ENCODE measurements at places on chromosomes 4 and X.

DNA sequence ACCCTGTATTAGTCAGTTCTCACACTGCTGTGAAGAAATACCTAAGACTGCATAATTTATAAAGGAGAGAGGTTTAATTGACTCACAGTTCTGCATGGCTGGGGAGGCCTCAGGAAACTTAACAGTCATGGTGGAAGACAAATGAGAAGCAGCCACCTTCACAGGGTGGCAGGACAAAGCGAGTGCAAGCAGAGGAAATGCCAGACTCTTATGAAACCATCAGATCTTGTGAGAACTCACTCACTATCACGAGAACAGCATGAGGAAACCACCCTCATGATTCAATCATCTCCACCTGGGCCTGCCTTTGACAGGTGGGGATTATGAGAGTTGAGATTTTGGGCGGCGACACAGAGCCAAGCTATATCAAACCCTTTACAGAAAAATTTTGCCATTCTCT is 722.4 kb downstream of the RAB28 start:
- no peak for DNase-seq

DNA sequence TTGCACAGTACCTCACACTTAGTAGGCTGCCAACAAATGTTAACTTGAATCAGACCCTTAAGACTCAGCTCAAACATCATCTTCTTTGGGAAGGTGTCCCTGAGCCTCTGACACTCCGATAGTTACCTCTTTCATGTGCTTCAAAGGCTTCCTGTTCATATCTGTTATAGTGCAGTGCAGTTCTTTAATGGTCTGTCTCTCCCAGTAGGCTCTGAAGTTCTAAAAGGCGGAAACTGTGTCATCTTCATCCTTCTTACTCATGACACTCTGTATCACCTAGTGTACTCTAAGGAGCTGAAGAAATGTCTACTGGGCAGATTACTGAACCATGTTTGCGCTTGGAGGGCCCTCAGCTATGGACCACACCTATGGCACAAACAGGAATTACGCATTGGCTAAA is 2.1 kb upstream of the DIAPH2 start:
- DNase-seq = no peak

GRCh38 chr4:155578726-155579370 is 87.8 kb upstream of the GUCY1A1 start:
- no peak for DNase-seq

DNA sequence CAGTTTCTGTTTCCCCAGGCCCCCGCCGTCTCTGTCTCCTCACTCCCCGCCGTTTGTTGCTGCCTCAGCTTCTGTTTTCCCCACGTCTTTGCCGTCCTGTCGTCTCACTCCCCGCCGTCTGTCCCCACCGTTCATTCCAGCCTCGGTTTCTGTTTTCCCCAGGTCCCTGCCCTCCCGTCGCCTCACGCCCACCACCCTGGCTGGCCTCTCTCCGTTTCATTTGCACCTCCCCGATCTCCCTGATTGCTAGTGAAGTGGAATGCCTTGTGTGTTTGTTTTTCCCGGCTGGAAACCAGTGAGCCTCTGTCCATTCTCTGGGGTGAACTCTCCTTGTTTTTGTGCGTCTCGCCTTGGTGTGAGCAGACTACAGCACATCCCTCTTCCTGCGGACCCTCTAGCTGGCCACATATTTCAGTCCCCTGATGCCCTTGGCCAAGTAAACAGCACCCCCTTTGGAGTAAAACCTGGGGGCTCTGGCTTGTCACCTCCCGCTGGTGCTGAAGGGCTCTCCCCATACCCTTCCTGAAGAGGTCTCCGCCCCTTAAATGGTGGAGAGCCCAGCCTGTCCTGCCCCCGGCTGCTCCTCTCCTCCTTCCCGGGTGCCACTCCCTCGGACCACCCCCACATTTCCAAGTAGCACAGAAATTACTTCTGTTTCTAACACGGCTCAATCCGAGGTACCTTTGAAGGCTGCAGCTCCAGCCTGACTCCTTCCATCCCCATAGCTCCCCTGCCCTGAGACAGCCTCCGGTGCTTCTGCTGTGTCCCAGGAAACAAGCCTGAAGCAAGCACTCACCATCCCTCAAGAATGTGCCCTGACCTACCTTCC is 13.2 kb downstream of the TMEM175 start:
- no peak for DNase-seq

GRCh38 chrX:134803551-134804183 is 145.4 kb upstream of the PLAC1 start:
- DNase-seq = no peak

DNA sequence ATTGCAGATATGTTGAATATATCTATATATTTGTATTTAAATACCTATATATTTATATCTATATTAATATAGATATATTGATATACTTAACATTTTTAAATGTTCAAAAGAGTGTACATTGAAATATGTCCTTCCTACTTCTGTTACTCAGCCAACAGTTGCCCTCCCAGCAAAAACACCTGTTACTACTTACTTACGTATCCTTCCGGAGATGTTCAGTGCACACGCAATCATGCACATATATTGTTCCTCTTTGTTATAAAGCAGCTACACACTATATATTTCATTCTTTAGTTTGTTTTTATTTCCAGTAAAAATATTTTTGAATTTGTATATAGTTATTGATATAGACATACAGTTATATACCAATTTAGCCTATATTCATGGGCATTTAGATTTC is 142.3 kb downstream of the ARHGAP24 start:
- no peak for DNase-seq

Data from AG08396 (cell line).